ENCODE measurements at places on chromosomes 5 and 9. TPM values are rescaled to one million over a fixed set of nuclear protein-coding genes. Genes with fewer than 3 reads are reported as not detected.

GRCh38 chr5:148060881-148061280, 2.9 kb upstream of the SPINK5 start:
- no peaks in the 10 kb centered on the region for H3K4me1 ChIP-seq
- no peaks in the 10 kb centered on the region for H3K27me3 ChIP-seq
- no peak for DNase-seq
- no peak overlapping the region for H3K4me3 ChIP-seq

DNA sequence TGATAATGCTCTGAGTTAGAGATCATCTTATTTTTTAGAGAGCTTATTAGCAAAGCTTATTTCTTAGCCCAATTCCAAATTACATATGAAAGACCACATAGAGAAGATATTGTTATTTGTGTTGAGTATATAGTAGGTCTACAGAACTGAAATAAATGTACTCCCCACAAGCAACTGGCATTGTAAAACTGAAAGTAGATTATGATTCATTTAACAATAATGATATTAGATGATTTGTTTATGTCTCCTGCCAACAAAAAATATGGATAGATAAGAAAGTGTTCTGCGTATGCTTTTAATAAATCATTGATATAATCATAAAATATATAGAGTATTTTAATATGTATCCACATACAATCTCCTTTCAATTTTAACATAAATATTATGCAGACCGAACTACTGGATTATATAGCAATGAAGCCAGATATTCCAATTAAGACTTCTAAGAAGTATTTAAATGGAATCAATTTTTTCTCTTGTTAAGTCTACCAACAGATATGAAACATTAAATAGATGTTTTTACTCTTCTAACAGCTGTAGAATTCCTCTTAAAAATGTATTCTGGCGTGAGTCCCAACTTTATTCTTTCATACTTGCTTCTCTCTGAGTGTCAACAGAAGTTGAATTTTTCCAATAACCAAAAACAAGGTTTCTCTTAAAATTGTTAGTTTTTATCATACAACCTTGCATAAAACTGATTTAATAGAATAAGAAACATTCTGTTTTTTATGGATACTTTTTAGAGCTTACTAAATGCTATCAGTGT, 15.6 kb upstream of the DAB2 start:
- H3K27me3 ChIP-seq: no peaks in the 10 kb centered on the region
- peak overlapping the region; percentile 45 for H3K27ac ChIP-seq
- H3K4me1 ChIP-seq: no peaks in the 10 kb centered on the region
- peak; percentile 74 for DNase-seq
- no peak overlapping the region for H3K4me3 ChIP-seq
- H3K36me3 ChIP-seq: no peaks in the 10 kb centered on the region

- no peaks in the 10 kb centered on the region for H3K36me3 ChIP-seq
- no peak overlapping the region for H3K4me3 ChIP-seq
- H3K4me1 ChIP-seq: no peaks in the 10 kb centered on the region
Observed at GRCh38 chr5:18607570-18607969, 973.3 kb downstream of the TAF11L14 start.

DNA sequence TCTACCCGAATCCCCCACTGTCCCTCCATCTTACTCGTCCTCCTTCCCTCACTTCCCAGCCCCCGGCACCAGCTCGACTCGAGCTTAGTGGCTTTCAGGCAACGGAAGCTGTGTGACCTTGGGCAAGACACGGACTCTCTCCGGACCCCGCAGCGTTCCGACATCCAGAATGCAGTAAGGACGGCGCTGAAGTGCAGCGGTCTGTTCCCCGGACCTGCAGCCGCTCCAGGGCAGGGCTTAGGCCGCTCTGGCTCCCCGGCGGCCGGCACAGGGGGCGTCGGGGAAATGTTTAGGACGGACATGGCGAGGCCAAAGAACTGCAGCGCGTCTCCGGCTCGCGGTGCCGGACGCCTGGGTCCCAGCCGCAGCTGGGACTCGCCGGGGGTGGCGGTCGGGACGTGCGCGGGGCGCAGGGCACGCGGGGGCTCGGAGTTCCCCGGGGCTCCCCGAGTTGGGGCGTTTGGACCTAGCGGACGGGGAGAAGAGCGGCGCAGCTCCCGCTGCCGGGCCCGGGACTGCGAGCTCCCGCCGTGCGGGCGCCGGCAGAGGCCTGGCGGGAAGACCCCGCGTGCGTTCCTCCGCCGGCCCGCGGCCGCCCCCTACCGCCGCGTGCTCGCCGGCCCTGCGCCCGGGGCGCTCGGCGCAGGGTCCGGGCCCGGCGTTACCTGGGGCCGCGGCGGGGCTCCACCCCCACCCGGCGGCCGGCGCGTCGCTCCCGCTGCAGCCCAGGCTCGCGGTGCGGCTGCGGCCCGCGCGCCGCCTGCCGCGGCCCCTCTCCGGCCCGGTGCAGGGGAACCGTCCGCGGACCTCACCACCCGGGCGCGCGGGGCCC, 5.6 kb upstream of the RNF44 start:
- peak; percentile 54 for DNase-seq
- H3K27ac ChIP-seq: peak overlapping the region; percentile 15
- no peaks in the 10 kb centered on the region for H3K36me3 ChIP-seq
- H3K4me1 ChIP-seq: peaks cover 31% of the 10 kb centered on the region
- no peaks in the 10 kb centered on the region for H3K27me3 ChIP-seq
- H3K4me3 ChIP-seq: peak overlapping the region; percentile 54

DNA sequence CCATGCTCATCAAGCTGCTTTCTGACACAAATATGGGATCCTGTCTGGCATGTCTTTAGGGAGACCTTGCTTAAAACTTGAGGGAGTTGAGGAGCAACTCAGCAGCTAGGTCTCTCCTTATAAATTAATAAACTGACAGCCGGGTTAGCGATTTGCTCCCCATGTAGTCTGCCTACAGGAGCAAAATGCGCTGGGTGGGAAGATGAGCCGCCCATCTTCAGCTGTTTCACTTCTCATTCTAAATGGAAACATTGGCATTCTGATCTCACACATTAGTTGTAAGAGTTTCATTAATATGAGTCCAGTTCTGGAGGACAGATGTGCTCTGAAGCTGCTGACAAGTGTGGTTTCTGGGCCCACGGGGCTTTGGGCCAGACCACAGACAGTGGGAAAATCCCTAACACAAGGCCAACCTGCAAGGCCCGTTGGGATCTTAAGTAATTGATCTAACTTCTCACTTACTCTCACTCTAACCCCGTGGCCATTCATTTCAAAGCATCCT, 197.0 kb downstream of the MCTP1 start:
- H3K36me3 ChIP-seq: no peaks in the 10 kb centered on the region
- no peaks in the 10 kb centered on the region for H3K4me1 ChIP-seq
- peak; percentile 58 for DNase-seq
- peak overlapping the region; percentile 31 for H3K27ac ChIP-seq
- no peaks in the 10 kb centered on the region for H3K27me3 ChIP-seq
- H3K4me3 ChIP-seq: no peak overlapping the region

- H3K4me3 ChIP-seq: no peak overlapping the region
- DNase-seq: no peak
- H3K27me3 ChIP-seq: no peaks in the 10 kb centered on the region
- H3K27ac ChIP-seq: no peak overlapping the region
Observed at GRCh38 chr5:53834500-53834899, 274.1 kb downstream of the NDUFS4 start.

DNA sequence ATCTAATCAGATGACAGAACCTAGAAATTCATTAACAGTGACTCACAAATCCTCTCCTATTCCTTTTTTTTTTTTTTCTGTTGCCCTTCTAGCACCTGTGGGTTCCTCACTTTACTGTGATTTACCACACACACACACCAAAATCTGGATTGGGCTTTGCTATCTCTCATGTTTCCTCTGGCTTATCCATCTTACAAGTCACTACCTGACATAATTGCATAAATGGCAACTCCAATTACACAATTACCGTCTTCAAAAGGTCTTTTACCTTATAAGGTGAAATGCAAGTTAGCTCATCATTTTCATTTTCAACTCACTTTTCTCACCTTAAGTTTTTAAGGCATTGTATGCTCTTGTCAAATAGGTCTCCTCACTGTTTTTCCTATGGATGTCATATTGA, 426.3 kb upstream of the MEF2C start:
- DNase-seq: no peak
- no peaks in the 10 kb centered on the region for H3K27me3 ChIP-seq
- H3K4me3 ChIP-seq: no peak overlapping the region
- H3K27ac ChIP-seq: no peak overlapping the region
- H3K4me1 ChIP-seq: peaks cover 5% of the 10 kb centered on the region
- no peaks in the 10 kb centered on the region for H3K36me3 ChIP-seq

DNA sequence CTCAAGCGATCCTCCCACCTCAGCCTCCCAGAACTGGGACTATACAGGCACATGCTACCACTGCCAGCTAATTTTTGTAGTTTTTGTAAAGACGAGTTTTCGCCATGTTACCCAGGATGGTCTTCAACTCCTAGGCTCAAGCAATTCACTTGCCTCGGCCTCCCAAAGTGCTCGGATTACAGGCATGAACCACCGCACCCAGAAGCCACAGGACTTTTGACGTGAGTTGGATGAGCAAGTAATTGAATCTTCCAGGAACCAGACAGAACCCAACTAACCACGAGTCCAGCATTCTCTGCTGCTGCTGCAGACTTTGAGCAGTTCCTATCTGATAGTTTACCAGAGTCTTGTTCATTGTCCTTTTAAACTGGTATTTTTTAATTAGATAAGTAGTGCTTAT, 9.6 kb upstream of the ATP6V0E1 start:
- H3K36me3 ChIP-seq: peaks cover 11% of the 10 kb centered on the region
- no peaks in the 10 kb centered on the region for H3K4me1 ChIP-seq
- no peaks in the 10 kb centered on the region for H3K27me3 ChIP-seq
- no peak overlapping the region for H3K4me3 ChIP-seq
- no peak for DNase-seq

DNA sequence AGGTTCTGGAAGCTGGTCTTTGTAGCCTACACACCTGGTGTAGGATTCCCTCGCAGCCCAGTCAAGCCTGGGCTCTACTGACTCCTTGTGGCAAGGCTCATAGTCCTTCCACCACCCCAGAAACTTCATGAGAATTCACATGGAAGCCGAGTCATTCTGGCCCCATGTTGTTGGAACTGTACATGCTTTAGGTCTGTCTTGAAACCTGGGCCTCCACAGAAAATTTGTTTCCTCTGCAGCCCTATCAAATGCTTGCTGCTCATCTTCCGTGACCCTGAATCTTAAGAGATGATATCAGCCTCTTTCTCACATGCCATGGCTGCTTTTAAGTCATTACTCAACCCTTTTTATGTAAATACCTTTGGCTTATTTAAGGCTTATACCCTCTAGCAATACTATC, 113.4 kb upstream of the GRHPR start:
- H3K27me3 ChIP-seq: no peaks in the 10 kb centered on the region
- peaks cover 4% of the 10 kb centered on the region for H3K36me3 ChIP-seq

- DNase-seq: no peak
- peaks cover 42% of the 10 kb centered on the region for H3K4me1 ChIP-seq
- no peak overlapping the region for H3K4me3 ChIP-seq
- no peaks in the 10 kb centered on the region for H3K27me3 ChIP-seq
- H3K36me3 ChIP-seq: no peaks in the 10 kb centered on the region
Observed at GRCh38 chr5:136021016-136021405, 7.8 kb upstream of the TGFBI start.

DNA sequence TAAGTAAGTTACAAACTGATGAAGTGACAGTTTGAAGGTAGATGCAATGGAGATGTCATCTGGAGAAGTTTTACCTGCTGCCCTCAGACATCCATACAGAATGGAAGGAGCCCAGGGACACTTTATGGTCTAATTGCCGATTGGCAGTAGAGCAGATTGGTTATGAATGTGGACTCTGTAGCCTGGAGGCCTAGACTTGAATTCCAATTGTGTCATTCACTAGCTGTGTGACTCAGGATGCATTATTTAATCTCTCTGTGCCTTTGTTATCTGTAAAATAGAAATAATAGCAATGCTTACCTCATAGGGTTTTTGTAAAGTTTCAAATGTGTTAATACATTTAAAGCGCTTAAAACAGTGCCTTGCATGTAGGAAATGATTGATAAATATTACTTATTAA, 5.2 kb upstream of the TCERG1 start:
- H3K36me3 ChIP-seq: no peaks in the 10 kb centered on the region
- no peak for DNase-seq
- no peak overlapping the region for H3K4me3 ChIP-seq
- H3K27ac ChIP-seq: no peak overlapping the region
- H3K4me1 ChIP-seq: peaks cover 2% of the 10 kb centered on the region

GRCh38 chr9:133071484-133072150, 9.8 kb downstream of the CEL start:
- H3K4me3 ChIP-seq: no peak overlapping the region
- H3K27ac ChIP-seq: no peak overlapping the region
- no peak for DNase-seq
- peaks cover 8% of the 10 kb centered on the region for H3K36me3 ChIP-seq
- no peaks in the 10 kb centered on the region for H3K27me3 ChIP-seq
- H3K4me1 ChIP-seq: peaks cover 3% of the 10 kb centered on the region

- H3K27ac ChIP-seq: no peak overlapping the region
- H3K4me1 ChIP-seq: no peaks in the 10 kb centered on the region
Observed at GRCh38 chr9:121443981-121444380, 55.7 kb downstream of the GGTA1 start.

GRCh38 chr5:172800088-172800551, 29.1 kb upstream of the DUSP1 start:
- H3K36me3 ChIP-seq: no peaks in the 10 kb centered on the region
- H3K4me3 ChIP-seq: no peak overlapping the region
- peak; percentile 62 for DNase-seq
- peaks cover 13% of the 10 kb centered on the region for H3K4me1 ChIP-seq

GRCh38 chr9:92173318-92173717, 58.1 kb upstream of the SPTLC1 start:
- H3K27me3 ChIP-seq: no peaks in the 10 kb centered on the region
- peaks cover 6% of the 10 kb centered on the region for H3K4me1 ChIP-seq
- no peak overlapping the region for H3K4me3 ChIP-seq
- no peak overlapping the region for H3K27ac ChIP-seq
- no peaks in the 10 kb centered on the region for H3K36me3 ChIP-seq
- no peak for DNase-seq

DNA sequence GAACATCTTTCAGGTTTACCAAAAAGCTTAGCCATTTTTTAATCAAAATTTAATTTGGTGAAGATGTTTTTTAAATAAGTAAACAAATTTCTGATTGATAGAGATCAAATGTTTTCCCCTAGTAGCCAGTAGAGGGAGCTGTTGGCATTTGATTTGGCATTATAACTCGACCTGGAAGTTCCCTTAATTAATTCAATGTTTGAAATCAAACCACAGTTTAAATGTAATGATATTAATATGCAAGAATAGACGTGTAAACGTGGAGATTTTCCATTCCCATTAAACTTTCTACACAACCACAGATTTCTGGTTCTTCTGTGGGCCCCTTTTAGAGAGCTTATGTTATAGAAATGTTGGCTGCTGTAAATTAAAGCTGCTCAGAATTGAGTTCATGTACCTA, 148.1 kb upstream of the MPDZ start:
- H3K36me3 ChIP-seq: no peaks in the 10 kb centered on the region
- H3K27ac ChIP-seq: peak overlapping the region; percentile 82
- DNase-seq: peak; percentile 90
- no peak overlapping the region for H3K4me3 ChIP-seq
- no peaks in the 10 kb centered on the region for H3K27me3 ChIP-seq

The GDF9 gene
- 0.40 TPM for total RNA-seq

The TAF1L gene
- under 0.01 TPM for total RNA-seq

The SLIT3 gene
- total RNA-seq: 7.4 TPM

The TAS2R1 gene
- not detected for total RNA-seq

The DDX4 gene
- total RNA-seq: 0.04 TPM

The LAMC3 gene
- 1.1 TPM for total RNA-seq
